ENCODE measurements at places on chromosomes 16 and 17.

DNA sequence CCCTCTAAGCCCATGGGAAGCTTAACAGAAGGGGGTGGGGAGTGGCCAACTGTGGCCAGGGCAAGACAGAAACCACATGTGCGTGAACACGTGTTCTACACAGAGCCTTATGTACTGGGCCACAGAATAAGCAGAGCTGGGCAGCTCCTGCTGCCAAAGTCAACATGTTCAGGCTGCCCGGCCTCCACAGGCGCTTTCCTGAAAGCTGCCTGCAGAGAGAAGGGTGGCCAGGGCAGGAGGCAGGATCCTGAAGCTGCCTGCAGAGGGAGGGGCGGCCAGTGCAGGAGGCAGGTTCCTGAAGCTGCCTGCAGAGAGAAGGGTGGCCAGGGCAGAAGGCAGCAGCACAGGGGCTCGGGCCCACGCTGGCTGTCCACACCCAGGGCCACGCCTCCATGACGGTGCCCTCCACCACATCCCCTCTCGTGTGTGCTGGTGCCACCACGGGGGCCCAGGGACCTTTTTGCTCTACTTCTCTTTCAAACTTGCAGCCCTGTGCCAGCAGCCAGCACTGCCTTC is 79.5 kb downstream of the ANKRD11 start:
- H3K4me3 ChIP-seq = no peak overlapping the region
- H3K27me3 ChIP-seq = no peaks in the 10 kb centered on the region
- peak overlapping the region; percentile 76 for H3K27ac ChIP-seq
- peaks cover 45% of the 10 kb centered on the region for H3K4me1 ChIP-seq
- DNase-seq = peak; percentile 35

GRCh38 chr16:87850009-87851006 is 19.0 kb downstream of the SLC7A5 start:
- H3K4me1 ChIP-seq = peaks cover 43% of the 10 kb centered on the region
- peaks cover 7% of the 10 kb centered on the region for H3K36me3 ChIP-seq
- H3K27ac ChIP-seq = no peak overlapping the region
- peak; percentile 77 for DNase-seq

DNA sequence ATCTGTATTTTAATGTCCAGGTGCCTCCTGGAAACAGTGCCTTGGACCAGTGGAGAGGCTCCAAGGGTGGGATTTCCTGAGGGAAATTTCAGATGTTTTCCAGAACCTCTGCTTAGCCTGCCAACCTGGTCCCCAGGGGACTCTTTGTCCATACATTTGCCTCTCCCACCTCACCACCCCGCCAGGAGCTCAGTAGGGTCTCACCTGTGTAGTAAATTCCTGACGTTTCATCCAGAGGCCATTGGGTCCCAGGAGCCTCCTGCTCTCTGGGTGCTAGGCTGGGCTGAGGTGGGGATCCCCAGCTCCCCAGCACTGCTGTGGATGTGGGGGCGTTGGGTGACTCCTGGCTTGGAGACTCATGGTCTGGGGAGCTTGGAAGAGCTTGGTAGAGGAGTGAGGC is 2.7 kb downstream of the NLRP1 start:
- no peaks in the 10 kb centered on the region for H3K36me3 ChIP-seq
- H3K27me3 ChIP-seq = no peaks in the 10 kb centered on the region
- H3K4me3 ChIP-seq = no peak overlapping the region
- H3K27ac ChIP-seq = peak overlapping the region; percentile 88
- no peak for DNase-seq

DNA sequence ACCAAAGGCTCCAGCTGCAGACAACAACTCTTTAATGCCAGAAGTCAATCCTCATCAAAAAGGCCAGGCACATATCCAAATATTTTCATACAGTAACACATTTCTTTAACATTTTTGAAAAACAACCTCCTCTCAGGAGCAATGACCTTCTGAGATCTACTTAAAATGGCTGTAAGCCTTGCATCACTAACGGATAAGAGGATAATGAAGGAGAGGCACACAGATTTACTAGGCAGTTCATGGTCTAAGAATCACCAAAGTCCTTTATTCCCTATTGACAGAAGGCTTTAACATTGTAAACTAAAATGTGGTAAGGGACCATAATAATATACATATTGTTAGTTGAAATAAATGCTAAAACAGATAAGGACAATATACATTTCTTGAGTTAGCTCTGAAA is 114.7 kb downstream of the USP32 start:
- no peaks in the 10 kb centered on the region for H3K4me1 ChIP-seq
- no peaks in the 10 kb centered on the region for H3K36me3 ChIP-seq
- H3K27ac ChIP-seq = no peak overlapping the region
- no peak for DNase-seq

- no peaks in the 10 kb centered on the region for H3K4me1 ChIP-seq
- H3K4me3 ChIP-seq = no peak overlapping the region
- H3K27ac ChIP-seq = no peak overlapping the region
- H3K36me3 ChIP-seq = no peaks in the 10 kb centered on the region
- H3K27me3 ChIP-seq = no peaks in the 10 kb centered on the region
These were observed 424.6 kb upstream of the C16orf82 start for GRCh38 chr16:26642047-26642664.

DNA sequence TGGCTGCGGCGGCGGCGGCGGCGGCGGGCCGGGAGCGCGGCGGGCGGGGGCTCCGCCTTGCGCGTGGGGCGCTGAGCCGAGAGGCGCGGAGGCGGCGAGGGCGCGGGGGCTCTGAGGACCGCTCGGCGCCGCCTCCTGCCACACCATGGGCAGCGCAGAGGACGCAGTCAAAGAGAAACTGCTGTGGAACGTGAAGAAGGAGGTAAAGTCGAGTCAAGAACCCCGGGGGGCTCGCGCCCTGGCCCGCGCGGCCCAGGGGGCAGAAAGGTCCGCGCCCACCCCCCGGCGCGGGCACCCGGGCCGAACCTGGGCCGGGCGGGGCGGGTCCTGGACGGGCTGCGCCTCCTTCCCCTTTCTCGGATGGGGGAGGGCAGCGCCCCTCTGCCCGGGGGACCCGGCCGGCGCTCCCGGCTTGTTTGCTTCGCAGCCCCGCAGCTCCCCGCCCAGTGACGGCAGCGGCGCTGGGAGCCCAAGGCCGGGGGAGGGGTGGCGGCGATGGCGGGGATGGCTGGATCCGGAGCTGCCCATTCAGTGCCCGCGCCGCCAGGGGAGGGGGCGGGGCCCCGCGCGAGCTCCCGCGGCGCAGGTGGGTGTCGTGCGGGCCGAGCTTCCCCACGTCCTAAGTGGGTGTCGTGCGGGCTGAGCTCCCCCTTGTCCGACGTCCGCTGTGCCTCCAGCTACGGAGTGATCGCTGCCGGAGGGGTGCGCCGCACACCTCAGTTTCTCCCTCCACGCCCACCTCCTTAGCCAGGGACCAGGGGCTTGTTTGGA is 428 bp downstream of the SGSM2 start:
- no peaks in the 10 kb centered on the region for H3K27me3 ChIP-seq
- H3K4me1 ChIP-seq = peaks cover 33% of the 10 kb centered on the region
- H3K36me3 ChIP-seq = peaks cover 26% of the 10 kb centered on the region
- peak; percentile 41 for DNase-seq
- peak overlapping the region; percentile 83 for H3K4me3 ChIP-seq

- no peak for DNase-seq
- no peaks in the 10 kb centered on the region for H3K4me1 ChIP-seq
- no peak overlapping the region for H3K4me3 ChIP-seq
- no peak overlapping the region for H3K27ac ChIP-seq
- no peaks in the 10 kb centered on the region for H3K36me3 ChIP-seq
These were observed 21.2 kb downstream of the CDC42EP4 start for GRCh38 chr17:73290399-73291259.

- H3K4me3 ChIP-seq = no peak overlapping the region
- no peak overlapping the region for H3K27ac ChIP-seq
- no peak for DNase-seq
- H3K4me1 ChIP-seq = peaks cover 32% of the 10 kb centered on the region
These were observed 11.3 kb downstream of the AXIN2 start for GRCh38 chr17:65550075-65550662.

GRCh38 chr16:57041182-57042156 is 50.9 kb upstream of the CPNE2 start:
- no peaks in the 10 kb centered on the region for H3K27me3 ChIP-seq
- H3K4me1 ChIP-seq = peaks cover 73% of the 10 kb centered on the region
- H3K4me3 ChIP-seq = peak overlapping the region; percentile 28
- DNase-seq = peak; percentile 83
- H3K36me3 ChIP-seq = peaks cover 72% of the 10 kb centered on the region
- peak overlapping the region; percentile 90 for H3K27ac ChIP-seq

GRCh38 chr17:62757500-62757951 is 50.6 kb downstream of the MARCHF10 start:
- H3K27me3 ChIP-seq = peaks cover 3% of the 10 kb centered on the region
- no peaks in the 10 kb centered on the region for H3K36me3 ChIP-seq
- no peak overlapping the region for H3K27ac ChIP-seq

GRCh38 chr16:11610580-11610979 is 23.9 kb upstream of the LITAF start:
- H3K36me3 ChIP-seq = no peaks in the 10 kb centered on the region
- peaks cover 40% of the 10 kb centered on the region for H3K4me1 ChIP-seq
- DNase-seq = no peak

- H3K27ac ChIP-seq = no peak overlapping the region
- DNase-seq = no peak
- no peaks in the 10 kb centered on the region for H3K4me1 ChIP-seq
- no peak overlapping the region for H3K4me3 ChIP-seq
- peaks cover 2% of the 10 kb centered on the region for H3K36me3 ChIP-seq
- no peaks in the 10 kb centered on the region for H3K27me3 ChIP-seq
These were observed 51.1 kb upstream of the CACNG5 start for GRCh38 chr17:66783656-66784381.

DNA sequence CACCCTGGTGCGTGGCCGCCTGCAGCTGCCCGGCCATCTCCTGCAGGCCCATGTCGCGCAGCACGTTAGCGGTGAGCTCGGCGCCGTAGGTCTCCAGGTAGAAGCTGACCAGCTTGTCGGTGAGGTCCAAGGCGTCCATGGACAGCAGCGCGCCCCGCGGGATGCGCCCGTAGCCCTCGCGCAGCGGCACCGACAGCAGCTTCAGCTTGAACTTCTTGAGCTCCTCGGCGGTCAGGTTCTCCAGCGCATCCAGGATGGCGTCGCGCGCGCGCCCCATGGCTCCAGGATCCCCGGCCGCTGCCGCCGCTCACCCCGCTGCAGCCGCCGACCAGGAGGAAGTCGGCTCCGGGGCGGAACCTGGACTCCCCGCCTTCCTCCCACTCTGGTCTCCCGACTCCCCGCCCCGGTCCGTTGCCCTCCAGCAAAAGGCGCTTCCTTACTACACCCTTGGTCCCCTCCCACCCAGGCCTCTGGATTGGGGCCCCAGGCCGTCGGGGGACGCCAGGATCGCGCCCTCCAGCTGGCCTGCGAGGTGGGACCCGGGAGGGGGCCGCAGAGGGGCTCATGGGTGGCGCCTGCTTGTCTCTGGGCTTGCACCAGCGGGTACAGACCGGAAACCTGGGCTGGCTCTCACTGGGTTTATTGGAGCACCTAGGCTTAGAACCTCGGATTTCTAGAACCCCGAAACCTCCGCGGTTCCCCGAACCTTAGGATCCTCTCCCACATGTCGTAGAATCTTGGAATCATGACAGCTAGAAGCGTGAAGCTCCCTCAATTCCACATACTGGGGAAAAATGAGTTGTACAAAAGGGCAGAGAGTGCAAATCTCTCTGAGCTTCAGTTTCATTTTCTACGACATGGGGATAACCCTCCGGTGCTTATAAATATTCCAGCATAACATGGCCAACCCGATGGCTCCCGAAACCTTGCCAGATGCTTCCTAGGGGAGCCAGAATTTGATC is at the start of gene PYCARD:
Gene PYCARD, minus strand, starts transcription at position 347 of the 962 bp plus-strand sequence. Its CDS starts 70 bp downstream, at position 277.
- peaks cover 5% of the 10 kb centered on the region for H3K36me3 ChIP-seq
- H3K4me3 ChIP-seq = peak within 1 kb of the TSS; percentile 95
- peak within 1 kb of the TSS; percentile 67 for H3K27ac ChIP-seq
- H3K27me3 ChIP-seq = no peaks in the 10 kb centered on the region
- peaks cover 13% of the 10 kb centered on the region for H3K4me1 ChIP-seq

DNA sequence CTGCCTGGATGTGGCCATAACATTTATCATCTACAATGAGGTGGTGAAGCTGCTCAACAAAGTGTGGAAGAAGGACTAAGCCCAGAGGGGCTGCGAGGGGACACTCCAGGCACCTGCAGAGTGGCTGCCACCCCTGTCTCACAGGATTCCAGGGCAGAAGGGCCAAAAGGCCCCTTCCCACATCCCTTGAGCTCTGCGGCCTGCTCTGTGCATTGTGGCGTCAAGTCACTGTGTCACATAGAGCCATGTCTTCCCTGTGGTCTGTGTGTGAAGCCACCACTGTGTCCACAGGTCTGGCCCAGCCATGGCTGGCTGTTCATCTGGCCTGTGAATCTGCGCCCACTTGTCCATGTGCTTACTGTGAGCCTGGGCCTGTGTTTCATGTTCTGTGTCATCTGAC is 1714.6 kb downstream of the TP53TG3F start:
- no peak overlapping the region for H3K27ac ChIP-seq
- DNase-seq = no peak
- no peaks in the 10 kb centered on the region for H3K27me3 ChIP-seq
- H3K36me3 ChIP-seq = no peaks in the 10 kb centered on the region
- no peaks in the 10 kb centered on the region for H3K4me1 ChIP-seq

DNA sequence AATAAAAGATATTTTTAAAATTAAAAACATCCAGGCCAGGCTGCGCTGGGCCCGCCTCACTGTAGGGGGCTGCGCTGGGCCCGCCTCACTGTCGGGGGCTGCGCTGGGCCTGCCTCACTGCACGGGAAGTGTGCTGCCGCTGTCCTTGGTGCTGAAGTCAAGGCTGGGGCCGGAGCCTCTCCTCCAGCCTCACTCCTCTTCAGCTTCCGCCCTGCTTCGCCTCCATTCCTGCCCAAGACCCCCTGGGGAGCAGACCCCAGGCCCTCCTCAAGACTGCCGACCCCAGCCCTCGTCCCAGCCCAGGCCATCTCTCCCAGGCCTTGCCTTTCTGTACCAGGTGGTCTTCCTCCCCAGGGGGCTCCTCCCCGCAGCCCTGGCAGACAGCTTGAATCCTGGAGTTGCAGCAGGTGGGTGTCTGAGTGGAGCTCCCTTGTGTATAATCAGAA is 26.2 kb downstream of the ENDOV start:
- H3K27ac ChIP-seq = no peak overlapping the region
- no peak overlapping the region for H3K4me3 ChIP-seq
- H3K4me1 ChIP-seq = no peaks in the 10 kb centered on the region
- no peak for DNase-seq
- H3K36me3 ChIP-seq = no peaks in the 10 kb centered on the region
- peaks cover 54% of the 10 kb centered on the region for H3K27me3 ChIP-seq
